RKO (cell line): ENCODE measurements at places on chromosomes 7 and 10.

GRCh38 chr10:129637846-129638245, 170.8 kb downstream of the MGMT start:
- no peak for DNase-seq

DNA sequence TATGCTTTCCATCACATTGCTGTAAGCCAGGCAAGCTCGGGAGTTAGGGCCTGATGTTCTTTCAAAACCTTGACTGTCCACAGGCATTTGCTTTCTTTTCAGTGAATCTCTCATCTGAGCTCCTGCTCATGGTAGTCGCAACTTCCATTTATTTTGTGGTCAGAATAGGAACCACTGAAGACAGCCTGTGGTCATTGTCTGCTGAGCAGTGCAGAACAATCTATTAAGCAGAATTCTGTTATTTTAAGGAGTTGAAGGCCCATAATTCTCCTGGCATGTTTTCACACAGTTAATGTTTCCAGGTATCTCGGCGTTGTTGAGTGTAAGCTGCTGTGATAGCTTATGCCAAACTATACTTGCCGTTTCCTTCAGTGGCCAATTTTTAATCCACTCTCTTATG, 491.1 kb upstream of the AKR1E2 start:
- no peak for DNase-seq

DNA sequence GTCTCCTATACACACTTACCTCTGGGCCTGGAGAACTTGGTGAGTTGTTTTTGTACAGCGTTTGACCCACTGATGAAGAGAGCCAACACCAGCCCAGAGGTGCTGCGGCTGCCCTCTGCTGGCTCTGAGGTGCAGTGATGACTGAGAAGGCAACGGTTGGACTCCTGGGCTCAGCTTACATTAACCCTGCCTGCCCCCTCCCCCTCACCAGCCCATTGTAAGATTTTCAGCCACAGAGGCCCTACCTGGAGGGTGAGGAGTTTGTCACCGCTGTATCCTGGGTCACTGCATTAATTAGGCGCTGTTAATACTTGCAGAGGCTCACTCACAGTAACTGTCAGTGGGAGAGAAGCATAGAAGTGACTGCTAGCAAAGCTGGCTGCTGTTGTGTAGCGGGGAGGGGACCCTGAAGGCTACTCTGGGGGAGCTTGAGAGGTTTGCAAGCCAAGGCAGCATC, 19.0 kb upstream of the ANKRD2 start:
- peak; percentile 62 for DNase-seq

DNA sequence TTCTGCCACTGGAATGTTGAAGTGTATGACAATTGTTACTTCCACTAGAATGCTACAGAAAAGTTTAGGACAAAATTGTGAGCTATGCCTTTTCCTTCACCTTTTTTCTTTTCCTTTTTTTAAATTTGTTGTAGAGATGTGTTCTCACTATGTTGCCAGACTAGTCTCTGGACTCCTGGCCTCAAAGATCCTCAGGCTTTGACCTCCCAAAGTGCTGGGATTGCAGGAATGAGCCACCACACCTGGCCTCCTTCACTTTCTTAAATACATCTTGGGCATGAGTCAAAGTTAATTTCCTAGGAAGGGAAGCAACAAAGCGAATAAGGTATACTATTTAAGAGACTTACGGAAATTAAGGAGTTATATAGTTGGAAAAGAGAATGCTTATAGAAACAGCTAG, 2.7 kb upstream of the SNX13 start:
- no peak for DNase-seq

- DNase-seq, result peak; percentile 74
Measured at GRCh38 chr10:14904316-14904732, 25.7 kb downstream of the SUV39H2 start.

GRCh38 chr10:45599646-45600045, 72.9 kb downstream of the ZFAND4 start:
- DNase-seq, result no peak

DNA sequence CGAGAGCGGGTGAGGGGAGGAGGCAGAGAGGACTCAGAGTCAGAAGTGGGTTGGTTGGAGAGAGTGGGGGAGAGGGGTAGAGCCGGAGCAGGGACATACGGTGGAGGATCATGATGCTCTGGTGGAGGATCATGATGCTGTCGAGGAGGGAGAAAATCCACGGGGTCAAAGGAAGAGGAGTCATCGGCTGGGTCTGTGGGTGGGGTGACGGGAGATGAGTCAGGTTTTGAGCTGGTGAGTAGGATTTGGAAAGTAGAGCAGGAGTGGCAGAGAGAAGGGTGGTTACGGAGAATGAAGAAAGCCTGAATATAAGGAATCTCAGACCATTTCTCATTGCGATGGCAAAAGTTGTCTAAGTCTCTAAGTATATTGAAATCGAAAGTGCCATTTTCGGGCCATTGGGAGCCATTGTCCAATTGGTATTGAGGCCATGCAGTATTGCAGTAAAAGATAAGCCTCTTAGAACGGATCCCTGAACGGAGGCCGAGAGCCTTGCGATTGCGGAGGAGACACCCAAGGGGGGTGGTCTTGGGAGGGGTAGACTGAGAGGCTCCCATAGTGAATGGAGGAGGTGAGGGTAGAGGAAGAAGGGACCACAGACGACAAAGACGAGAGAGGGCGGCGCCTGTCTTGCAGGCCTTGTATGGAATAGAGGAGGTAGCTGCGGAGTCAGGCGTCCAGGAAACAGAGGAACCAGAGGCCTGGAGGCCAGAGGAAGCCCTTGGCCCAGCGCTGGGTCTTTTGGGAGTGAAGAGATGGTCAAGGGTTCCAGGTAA, 23.8 kb downstream of the SCIN start:
- DNase-seq, result peak; percentile 11
